Lung (tissue), 17 donors: ENCODE measurements at places on chromosomes 13 and 19. TPM values are rescaled to one million over a fixed set of nuclear protein-coding genes. Genes with fewer than 3 reads are reported as not detected.

- no peaks in the 10 kb centered on the region for H3K4me1 ChIP-seq
- no peaks in the 10 kb centered on the region for H3K36me3 ChIP-seq
- H3K4me3 ChIP-seq: no peak overlapping the region
- peak; percentile 32 for DNase-seq
- H3K27me3 ChIP-seq: no peaks in the 10 kb centered on the region
- H3K27ac ChIP-seq: no peak overlapping the region
These were observed 113.1 kb upstream of the FNDC3A start for GRCh38 chr13:48862572-48862971.

DNA sequence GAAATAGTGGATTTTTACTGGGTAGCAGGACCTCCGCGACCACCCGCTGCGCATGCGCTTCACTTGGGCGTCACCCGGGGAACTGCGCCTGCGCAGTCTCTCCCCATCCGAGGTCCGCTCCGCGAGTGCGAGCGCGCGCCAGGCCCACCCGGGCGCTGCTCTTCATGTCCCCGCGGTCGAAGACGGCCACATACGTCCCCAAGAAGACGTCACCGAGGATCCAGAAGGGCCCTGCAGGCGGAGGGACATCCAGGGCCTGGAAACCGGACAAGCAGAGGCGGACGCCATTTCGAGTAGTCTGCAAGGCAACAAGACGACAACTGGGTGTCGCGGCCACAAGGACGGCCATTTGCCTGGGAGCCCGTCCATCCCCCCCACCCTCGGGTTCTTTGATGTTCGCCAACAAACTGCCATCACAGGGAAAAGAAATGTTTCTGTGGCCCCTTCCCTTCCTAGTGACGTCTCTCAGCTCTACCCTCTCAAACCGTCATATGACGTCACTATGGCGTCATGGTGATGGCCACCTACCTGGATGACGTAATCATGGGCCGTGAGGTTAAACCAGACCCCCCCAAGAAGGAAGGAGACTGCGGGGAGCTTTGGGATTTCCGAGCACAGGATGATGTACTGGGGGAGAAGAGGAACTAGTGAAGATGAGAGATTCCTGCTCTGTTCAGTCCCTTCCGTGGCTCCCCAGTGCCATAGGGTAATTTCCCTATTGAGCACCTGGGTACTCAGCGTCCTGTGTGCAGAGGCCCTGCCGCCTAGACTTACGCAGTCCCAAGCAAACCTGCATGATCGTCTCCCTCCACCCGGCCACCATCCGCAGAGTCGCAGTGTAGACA is 6.7 kb downstream of the NAPSA start:
- no peaks in the 10 kb centered on the region for H3K36me3 ChIP-seq
- peaks cover 3% of the 10 kb centered on the region for H3K4me1 ChIP-seq
- peak; percentile 79 for DNase-seq
- no peak overlapping the region for H3K4me3 ChIP-seq
- H3K27ac ChIP-seq: peak overlapping the region; percentile 83

DNA sequence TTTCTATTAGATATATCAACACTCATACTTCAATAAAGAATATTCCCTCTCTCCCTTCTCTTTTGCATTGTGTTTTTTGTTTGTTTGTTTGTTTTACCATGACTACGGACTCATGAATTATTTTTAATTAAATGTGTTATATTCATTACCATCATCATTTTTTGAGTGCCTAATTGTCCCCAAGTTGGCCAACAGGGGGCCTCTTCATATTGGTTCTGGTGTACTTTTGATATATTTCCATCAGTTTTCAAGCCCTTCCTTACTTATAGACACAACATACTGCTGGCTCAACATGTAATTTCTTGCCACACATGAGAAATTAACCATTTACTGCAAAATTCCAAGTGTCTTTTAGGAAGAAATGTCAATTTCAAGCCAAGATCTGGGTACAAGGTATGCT is 54.5 kb upstream of the GPC6 start:
- no peaks in the 10 kb centered on the region for H3K36me3 ChIP-seq
- H3K4me1 ChIP-seq: no peaks in the 10 kb centered on the region
- H3K27ac ChIP-seq: no peak overlapping the region
- H3K27me3 ChIP-seq: no peaks in the 10 kb centered on the region
- no peak for DNase-seq

DNA sequence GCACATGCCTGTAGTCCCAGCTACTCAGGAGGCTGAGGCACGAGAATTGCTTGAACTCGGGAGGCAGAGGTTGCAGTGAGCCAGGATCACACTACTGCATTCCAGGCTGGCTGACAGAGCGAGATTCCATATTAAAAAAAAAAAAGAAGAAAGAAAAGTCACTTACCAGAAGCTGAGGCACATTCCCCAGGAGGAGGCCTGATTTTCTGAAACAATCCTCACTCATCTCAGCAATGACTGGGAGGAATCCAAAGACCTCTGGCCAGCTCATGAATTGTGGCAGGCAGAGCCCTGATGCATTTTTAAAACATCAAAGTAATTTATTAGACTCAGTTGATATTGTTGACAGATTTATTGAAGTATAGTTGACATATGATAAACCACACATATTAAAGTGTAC is 206.3 kb downstream of the FOXO1 start:
- no peak overlapping the region for H3K4me3 ChIP-seq
- H3K36me3 ChIP-seq: no peaks in the 10 kb centered on the region
- no peak overlapping the region for H3K27ac ChIP-seq

- no peak overlapping the region for H3K27ac ChIP-seq
- H3K4me3 ChIP-seq: no peak overlapping the region
- no peak for DNase-seq
- H3K36me3 ChIP-seq: no peaks in the 10 kb centered on the region
- H3K4me1 ChIP-seq: peaks cover 6% of the 10 kb centered on the region
These were observed 15.6 kb upstream of the FBXO17 start for GRCh38 chr19:38990949-38991697.

GRCh38 chr19:10800488-10800887 is 35.5 kb downstream of the TMED1 start:
- no peaks in the 10 kb centered on the region for H3K27me3 ChIP-seq
- no peak overlapping the region for H3K4me3 ChIP-seq
- peaks cover 15% of the 10 kb centered on the region for H3K36me3 ChIP-seq
- H3K4me1 ChIP-seq: no peaks in the 10 kb centered on the region
- H3K27ac ChIP-seq: peak overlapping the region; percentile 43

DNA sequence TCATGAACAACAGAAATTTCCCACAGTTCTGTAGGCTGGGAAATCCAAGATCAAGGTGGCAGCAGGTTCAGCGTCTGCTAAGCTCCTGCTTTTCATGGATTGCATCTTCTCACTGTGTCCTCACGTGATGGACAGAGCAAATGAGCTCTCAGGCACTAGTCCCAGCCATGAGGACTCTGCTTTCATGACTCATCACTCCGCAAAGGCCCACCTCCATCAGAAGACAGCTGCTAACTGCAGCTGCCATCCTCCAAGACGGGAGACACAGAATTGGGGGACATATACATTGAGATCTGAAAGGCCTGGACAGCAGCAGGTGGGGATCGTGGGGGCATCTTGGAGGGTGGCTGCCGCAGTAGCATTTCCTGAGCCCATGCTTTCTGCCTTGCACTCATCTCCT is 44.4 kb upstream of the SPATA13 start:
- no peak overlapping the region for H3K4me3 ChIP-seq
- DNase-seq: no peak
- H3K36me3 ChIP-seq: no peaks in the 10 kb centered on the region
- H3K4me1 ChIP-seq: peaks cover 12% of the 10 kb centered on the region
- H3K27ac ChIP-seq: no peak overlapping the region

- H3K27me3 ChIP-seq: no peaks in the 10 kb centered on the region
- DNase-seq: no peak
- no peaks in the 10 kb centered on the region for H3K36me3 ChIP-seq
- H3K27ac ChIP-seq: no peak overlapping the region
These were observed 17.1 kb downstream of the NWD1 start for GRCh38 chr19:16736709-16737108.

GRCh38 chr13:95289020-95289444 is 12.2 kb downstream of the ABCC4 start:
- no peak overlapping the region for H3K4me3 ChIP-seq
- H3K27ac ChIP-seq: no peak overlapping the region
- no peak for DNase-seq
- H3K4me1 ChIP-seq: no peaks in the 10 kb centered on the region

GRCh38 chr19:39206122-39206521 is 2.1 kb upstream of the SYCN start:
- no peaks in the 10 kb centered on the region for H3K4me1 ChIP-seq
- H3K27me3 ChIP-seq: no peaks in the 10 kb centered on the region
- DNase-seq: no peak

DNA sequence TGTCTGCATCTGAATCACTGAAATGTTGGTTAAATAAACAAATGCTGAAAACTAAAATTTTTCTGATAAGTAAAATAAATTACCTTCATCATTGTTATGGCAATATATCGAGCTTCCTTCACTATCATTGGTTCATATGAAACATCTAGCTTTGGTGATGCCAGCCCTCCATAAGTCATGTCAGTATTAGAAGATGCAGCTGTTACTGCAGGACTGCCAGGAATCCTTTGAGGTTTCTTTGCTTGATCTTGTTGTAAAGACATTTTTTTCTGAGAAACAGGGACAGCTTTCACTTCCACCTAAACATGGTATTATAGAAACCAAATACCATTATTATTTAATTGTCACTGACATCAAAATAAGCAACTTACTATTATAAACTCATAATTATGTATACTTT is 123.7 kb upstream of the FBXL3 start:
- H3K27ac ChIP-seq: no peak overlapping the region
- H3K4me1 ChIP-seq: no peaks in the 10 kb centered on the region
- H3K36me3 ChIP-seq: peaks cover 5% of the 10 kb centered on the region
- no peaks in the 10 kb centered on the region for H3K27me3 ChIP-seq
- no peak overlapping the region for H3K4me3 ChIP-seq
- DNase-seq: no peak

GRCh38 chr19:39406656-39407409 is at the start of gene ZFP36:
ZFP36 (plus strand) TSS chr19:39406847; CDS start chr19:39406905, 58 bp downstream.
- no peaks in the 10 kb centered on the region for H3K27me3 ChIP-seq
- peak within 1 kb of the TSS; percentile 94 for H3K27ac ChIP-seq
- H3K4me1 ChIP-seq: no peaks in the 10 kb centered on the region
- peak within 1 kb of the TSS; percentile 91 for H3K4me3 ChIP-seq
- DNase-seq: peak; percentile 95

GRCh38 chr19:38485541-38486285 is 52.2 kb downstream of the RYR1 start:
- no peaks in the 10 kb centered on the region for H3K4me1 ChIP-seq
- no peak for DNase-seq
- H3K27me3 ChIP-seq: no peaks in the 10 kb centered on the region
- no peak overlapping the region for H3K4me3 ChIP-seq
- H3K36me3 ChIP-seq: no peaks in the 10 kb centered on the region
- H3K27ac ChIP-seq: no peak overlapping the region

DNA sequence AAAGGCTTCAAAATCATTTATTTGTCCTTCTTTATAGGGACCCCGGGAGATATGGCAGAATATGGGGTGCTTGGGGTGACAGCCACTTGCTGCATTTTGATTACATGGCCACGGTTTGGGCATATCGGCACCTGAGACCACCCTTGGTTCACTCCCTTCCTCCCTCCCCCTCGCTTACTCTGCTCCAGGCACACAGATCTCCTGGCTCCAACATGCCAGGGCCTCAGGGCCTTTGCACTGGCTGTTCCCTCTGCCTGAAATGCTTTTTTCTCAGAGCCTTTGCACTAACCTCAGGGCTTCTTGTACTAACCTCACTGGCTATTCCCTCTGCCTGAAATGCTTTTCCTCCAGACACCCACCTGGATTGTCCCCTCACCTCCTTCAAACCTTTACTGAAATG is 23.8 kb downstream of the VAV1 start:
- no peak for DNase-seq
- no peaks in the 10 kb centered on the region for H3K36me3 ChIP-seq
- H3K27me3 ChIP-seq: no peaks in the 10 kb centered on the region
- no peak overlapping the region for H3K4me3 ChIP-seq

GRCh38 chr19:2083174-2083854 is 12.8 kb downstream of the MOB3A start:
- peaks cover 29% of the 10 kb centered on the region for H3K36me3 ChIP-seq
- no peak for DNase-seq
- peak overlapping the region; percentile 66 for H3K27ac ChIP-seq
- H3K4me1 ChIP-seq: no peaks in the 10 kb centered on the region

DNA sequence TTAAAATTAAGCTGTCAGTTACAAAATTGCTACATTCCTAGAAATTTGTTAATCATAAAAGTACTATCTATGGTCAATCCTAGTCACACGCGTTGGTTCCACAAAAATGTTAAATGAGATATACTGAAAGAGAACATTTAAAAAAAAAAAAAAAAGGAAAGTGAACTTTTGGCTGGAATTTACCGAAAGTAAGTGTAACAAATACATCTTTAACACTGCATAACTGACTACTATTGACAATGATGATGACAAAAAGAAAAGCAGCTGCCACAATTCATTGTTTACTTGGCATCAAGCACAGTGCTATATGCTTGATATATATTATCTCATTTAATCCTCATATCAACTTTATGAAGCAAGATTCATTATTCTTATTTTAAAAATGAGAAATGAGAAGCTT is 19.8 kb upstream of the POU4F1 start:
- H3K4me1 ChIP-seq: no peaks in the 10 kb centered on the region
- no peak for DNase-seq
- no peaks in the 10 kb centered on the region for H3K27me3 ChIP-seq

GRCh38 chr19:4130744-4131438 is 7.0 kb upstream of the MAP2K2 start:
- no peaks in the 10 kb centered on the region for H3K4me1 ChIP-seq
- H3K27me3 ChIP-seq: no peaks in the 10 kb centered on the region
- H3K36me3 ChIP-seq: no peaks in the 10 kb centered on the region
- DNase-seq: no peak
- H3K27ac ChIP-seq: no peak overlapping the region

DNA sequence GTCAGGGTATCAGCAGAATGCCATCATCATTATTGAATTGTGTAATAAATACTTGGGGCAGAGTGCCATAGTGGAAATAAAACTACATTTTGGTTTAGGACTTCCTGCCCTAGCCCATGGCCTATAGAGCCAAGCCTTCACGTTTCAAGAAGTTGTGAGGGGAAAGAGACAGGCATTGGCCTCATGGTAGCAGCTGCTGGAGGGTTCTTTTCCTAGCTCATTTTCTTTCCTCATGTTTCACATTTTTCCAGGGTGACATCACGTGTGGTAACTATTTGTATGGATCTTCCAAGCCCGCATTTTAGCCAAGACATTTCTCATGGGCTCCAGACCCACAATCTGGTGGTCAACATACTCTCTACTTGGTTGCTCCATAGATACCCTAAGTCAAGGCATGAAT is 80.4 kb downstream of the LRCH1 start:
- no peak overlapping the region for H3K27ac ChIP-seq
- H3K4me1 ChIP-seq: peaks cover 15% of the 10 kb centered on the region
- H3K27me3 ChIP-seq: no peaks in the 10 kb centered on the region
- DNase-seq: no peak

- DNase-seq: no peak
- H3K4me1 ChIP-seq: no peaks in the 10 kb centered on the region
- no peak overlapping the region for H3K4me3 ChIP-seq
- H3K36me3 ChIP-seq: no peaks in the 10 kb centered on the region
- no peak overlapping the region for H3K27ac ChIP-seq
These were observed 577.2 kb upstream of the MIR17HG start for GRCh38 chr13:90770334-90770733.

GRCh38 chr13:79780240-79780639 is 299.3 kb downstream of the NDFIP2 start:
- peak overlapping the region; percentile 65 for H3K27ac ChIP-seq
- no peaks in the 10 kb centered on the region for H3K36me3 ChIP-seq
- H3K4me1 ChIP-seq: peaks cover 14% of the 10 kb centered on the region
- H3K27me3 ChIP-seq: no peaks in the 10 kb centered on the region

Gene CALR3
- total RNA-seq: not detected

Gene HAUS8
- total RNA-seq: 8.5 TPM

Gene GDF15
- total RNA-seq: 49.7 TPM

Gene SIGLECL1
- total RNA-seq: not detected

Gene KRTDAP
- not detected for total RNA-seq

Gene S1PR4
- 7.3 TPM for total RNA-seq

Gene TMEM150B
- 20.6 TPM for total RNA-seq

Gene PIH1D1
- 65.7 TPM for total RNA-seq

Gene KMT5C
- total RNA-seq: 14.1 TPM

Gene STOML3
- 9.8 TPM for total RNA-seq

Gene CEACAM3
- total RNA-seq: 4.3 TPM
